NCI-H1092 treated with DMSO at 0.1 percent for 48 hours (cell line): ENCODE measurements at places on chromosomes 4 and X.

GRCh38 chr4:129998436-129999150 is 902.6 kb downstream of the C4orf33 start:
- DNase-seq: no peak

DNA sequence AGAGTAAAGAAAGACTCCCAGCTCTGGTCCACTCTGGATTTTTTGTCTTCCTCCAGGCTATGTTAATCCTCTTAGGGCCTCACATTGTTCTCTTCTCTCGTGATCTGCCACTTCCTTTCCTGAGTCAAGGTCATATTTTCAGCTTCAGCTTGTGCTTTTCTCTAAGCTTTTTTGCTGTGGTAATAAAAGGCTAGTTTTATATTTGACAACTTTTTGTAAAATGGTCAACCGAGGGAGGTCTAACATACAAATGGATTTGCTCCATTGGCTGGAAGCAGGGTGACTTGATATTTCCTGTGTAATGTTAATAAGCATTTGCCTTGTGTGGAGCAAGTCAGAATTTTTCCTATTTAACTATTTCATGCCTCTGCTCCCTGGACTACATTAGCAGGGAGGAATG is 239.7 kb downstream of the RAB28 start:
- no peak for DNase-seq

DNA sequence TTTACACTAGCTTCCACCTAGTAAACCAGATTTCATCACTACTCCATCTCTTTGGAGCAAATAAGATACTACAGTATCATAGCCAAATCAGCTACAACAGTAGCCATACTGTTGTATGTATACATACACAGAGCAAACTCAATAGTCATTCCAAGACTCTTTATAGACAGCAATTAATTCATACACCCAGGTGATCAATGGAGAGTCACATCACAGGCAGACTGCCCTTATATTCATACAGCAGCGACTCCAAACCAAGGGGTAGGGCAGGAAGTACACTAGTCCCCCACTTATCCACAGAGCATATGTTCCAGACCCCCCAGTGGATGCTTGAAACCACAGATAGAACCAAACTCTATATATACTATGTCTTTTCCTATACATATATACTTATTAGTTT is 76.6 kb downstream of the FBXW7 start:
- DNase-seq: no peak

DNA sequence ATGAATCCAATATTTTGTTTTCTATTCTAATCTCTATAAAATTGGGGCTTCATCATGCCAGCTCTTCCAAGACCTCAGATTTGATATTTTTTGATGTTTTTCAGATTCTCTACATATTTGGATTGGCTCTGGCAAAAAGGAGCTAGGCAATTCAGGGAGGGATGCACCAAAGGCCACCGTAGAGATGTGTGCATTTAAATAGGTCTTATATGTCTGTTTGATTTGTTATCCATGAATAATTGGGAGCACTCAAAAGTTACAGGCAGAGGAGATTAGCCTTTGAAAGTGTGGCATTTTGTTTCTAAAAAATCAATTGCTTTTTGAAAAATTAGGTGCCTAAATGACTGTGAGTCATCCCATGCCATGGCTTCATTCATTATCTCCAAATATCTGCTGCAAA is 147.1 kb upstream of the RPS6KA6 start:
- no peak for DNase-seq

DNA sequence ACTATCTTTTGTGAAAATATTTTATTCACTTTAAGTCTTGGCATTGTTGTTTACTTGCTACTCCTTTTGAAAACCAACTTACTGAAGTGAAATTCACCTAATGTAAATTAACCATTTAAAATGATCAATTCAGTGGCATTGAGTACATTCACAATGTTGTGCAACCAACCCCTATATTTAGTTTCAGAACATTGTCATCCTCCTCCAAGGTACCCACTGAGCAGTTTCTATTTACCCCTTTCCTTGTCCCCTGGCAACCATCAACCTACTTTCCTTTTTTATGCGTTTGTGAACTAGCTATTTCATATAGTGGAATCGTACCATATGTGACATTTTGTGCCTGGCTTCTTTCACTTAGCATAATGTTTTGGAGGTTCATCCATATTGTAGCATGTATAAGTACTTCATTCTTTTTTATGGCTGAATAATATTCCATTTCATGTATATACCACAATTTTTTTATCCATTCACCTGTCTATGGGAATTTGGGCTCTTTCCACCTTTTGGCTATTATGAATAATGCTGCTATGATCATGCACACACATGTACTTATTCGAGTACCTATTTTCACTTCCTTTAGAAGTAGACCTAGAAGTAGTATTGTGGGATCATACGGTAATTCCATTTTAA is 85.0 kb downstream of the WWC2 start:
- DNase-seq: no peak

GRCh38 chr4:147596981-147597380 is 20.2 kb upstream of the TMEM184C start:
- DNase-seq: no peak

- no peak for DNase-seq
Observed at GRCh38 chr4:169724260-169724659, 33.5 kb downstream of the HPF1 start.

DNA sequence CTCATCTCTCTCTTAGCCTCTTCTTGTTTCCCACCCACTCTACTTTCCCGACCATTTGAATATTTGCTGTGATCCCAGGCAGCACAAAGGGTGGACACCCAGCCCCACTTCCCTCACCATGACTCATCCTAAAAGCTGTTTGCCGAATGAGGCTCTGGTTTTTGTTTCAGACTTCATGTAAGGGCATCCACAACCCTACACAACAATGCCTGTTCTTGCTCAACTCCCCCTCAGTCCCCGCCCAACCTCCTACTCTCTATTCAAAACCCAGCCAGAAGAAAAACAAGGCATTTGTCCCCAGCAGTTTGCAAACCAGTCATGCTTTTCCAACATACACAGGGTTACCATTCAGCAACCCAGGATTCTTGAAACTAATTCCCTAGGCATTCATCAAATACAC is 516.5 kb upstream of the CNKSR2 start:
- no peak for DNase-seq

GRCh38 chr4:48203819-48204218 is 65.8 kb downstream of the TEC start:
- no peak for DNase-seq

DNA sequence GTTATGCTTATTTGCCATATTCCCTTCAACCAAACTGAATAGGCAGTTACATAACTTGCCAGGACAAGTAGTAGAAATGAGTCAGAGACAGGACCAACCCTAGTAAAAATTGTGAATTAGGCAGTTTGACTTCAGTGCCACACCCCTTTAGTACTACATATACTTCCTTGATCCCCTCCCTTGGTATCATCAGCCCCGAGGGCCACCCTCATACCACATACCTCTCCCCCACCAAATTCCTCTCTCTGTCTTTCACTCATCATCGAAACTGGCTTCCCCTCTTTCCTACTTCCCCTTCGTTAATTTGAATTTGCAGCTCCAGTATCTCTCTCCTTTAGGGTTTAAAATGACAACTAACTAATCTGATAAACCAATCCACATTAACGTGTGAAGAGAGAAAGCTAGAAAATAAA is 7.9 kb upstream of the PTPN13 start:
- no peak for DNase-seq
